ENCODE measurements at places on chromosomes 11 and 22. TPM values are rescaled to one million over a fixed set of nuclear protein-coding genes. Genes with fewer than 3 reads are reported as not detected.

The GRM5 gene
- 0.15 TPM for total RNA-seq

The OR52L1 gene
- not detected for total RNA-seq

The RAPSN gene
- total RNA-seq: 0.10 TPM

The VPS51 gene
- 176 TPM for total RNA-seq

The SLC1A2 gene
- total RNA-seq: 0.10 TPM
